ENCODE measurements at places on chromosomes 2 and 18. TPM values are rescaled to one million over a fixed set of nuclear protein-coding genes. Genes with fewer than 3 reads are reported as not detected.

DNA sequence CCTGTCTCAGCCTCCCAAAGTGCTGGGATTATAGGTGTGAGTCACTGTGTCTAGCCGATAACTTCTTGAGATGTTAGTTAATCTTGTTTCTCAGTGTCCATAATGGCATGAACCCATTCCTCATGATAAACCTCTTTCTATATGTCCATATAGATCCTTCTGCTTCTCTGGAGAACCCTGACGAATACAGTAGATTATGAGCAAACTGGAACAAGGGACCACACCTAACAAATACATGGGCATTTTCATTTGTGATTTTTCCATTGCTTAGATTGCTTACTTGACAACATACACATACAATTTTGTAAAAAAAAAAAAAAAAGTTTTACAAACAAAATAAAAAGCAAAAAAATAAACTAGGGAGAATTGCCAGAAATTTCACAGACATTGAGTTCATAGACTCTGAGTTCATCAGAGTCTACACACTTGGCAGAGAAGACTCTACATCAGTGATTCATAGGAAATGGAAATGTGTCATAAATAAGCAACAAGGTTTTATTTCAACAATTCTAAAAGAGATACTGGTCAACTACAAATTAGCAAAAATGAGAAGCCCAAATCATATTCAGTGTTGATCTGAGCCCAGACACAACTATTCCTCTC, 96.7 kb downstream of the GALR1 start:
- DNase-seq, result no peak

DNA sequence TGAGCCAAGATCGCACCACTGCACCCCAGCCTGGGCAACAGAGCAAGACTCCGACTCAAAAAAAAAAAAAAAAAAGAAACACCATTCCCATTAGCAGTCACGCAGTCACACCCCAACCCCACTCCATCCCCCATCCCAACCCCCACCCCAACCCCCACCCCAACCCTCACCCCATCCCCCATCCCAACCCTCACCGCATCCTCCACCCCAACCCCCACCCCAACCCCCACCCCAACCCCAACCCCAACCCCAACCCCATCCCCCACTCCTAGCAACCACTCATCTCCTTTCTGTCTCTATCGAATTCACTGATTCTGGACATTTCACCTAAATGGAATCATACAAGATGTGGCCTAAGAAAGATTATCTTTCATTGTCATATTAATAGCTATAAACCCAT, 25.9 kb upstream of the ATP9B start:
- no peak for DNase-seq

PLEK gene
- 0.48 TPM for total RNA-seq

GRCh38 chr2:108889907-108890306, 99.1 kb downstream of the EDAR start:
- no peak for DNase-seq

DNA sequence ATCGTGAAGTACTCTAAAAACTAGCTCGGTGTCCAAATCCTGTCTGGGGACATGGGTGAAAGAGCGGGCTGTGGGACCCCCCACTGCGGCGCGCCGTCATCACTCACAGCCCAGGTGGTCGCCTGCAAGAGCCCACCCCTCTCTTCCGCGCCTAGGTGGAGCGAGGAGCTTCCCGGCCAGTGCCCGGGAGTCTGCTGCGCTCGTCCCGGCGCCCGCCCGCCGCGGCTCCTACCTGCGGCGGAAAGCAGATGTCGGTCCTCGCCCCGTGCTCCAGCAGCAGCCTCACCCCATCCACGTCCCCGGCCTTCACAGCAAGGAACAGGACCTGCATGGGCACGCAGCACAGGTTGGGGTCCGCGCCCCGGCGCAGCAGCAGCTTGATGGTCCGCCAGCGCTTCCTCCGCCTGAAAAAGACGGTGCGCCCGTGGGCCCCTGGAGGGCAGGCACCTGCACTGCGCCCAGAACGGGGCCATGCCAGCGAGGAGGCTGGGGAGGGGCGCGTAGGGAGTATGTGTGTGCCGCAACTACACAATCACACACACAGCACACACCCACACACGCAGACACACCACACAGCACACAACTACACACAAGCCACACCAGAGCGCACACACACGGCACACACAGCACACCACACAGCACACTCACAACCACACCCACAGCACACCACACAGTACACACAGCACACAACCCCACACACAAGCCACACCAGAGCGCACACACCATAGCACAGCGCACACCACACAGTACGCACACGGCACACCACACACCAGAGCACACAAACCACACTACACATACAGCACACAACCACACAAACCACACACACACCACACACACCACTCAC, 37.4 kb downstream of the ANKMY1 start:
- no peak for DNase-seq

DNA sequence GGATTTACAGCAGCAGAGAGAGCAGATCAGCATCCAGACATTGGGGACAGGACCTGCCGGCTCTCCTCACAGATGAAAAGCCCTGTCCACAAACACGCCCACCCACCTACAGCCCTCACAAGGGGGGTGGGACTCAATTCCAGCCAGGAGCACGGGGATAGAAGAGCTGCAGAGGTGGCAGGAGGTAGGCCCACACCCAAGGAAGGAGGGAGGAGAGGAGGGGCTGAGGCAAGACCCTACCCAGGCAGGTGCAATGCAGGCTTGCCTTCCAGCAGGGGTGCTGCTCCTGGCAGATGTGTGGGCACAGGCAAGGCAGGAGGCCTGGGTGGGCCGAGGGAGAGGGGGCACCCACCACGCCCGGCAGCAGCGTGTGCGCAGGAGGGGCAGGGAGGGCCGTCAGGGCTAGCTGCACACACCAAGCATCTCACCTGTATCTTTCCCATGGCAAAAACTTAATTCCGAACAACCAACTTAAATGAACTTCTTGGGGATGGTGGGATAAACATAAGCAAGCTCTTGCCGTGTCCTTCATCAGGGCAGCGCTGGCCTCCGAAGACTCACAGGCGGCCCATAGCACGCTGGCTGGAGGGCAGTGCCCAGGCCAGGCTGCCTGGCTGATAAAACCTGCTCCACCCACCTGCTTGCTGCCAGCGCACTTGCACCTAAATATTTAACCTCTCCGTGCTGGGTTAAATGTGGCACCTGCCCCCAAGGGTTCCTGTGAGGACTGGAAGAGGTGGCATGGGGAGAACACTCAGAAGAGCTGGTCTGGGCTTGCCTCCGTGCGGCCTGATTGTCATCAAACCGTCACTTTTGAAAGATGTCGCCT, 219.5 kb downstream of the HDAC4 start:
- no peak for DNase-seq

SPOPL gene
- total RNA-seq, result 15.1 TPM

IL1R2 gene
- 0.97 TPM for total RNA-seq

NPPC gene
- total RNA-seq, result 0.41 TPM
